ENCODE measurements at places on chromosomes 2 and 18. TPM values are rescaled to one million over a fixed set of nuclear protein-coding genes. Genes with fewer than 3 reads are reported as not detected.

DNA sequence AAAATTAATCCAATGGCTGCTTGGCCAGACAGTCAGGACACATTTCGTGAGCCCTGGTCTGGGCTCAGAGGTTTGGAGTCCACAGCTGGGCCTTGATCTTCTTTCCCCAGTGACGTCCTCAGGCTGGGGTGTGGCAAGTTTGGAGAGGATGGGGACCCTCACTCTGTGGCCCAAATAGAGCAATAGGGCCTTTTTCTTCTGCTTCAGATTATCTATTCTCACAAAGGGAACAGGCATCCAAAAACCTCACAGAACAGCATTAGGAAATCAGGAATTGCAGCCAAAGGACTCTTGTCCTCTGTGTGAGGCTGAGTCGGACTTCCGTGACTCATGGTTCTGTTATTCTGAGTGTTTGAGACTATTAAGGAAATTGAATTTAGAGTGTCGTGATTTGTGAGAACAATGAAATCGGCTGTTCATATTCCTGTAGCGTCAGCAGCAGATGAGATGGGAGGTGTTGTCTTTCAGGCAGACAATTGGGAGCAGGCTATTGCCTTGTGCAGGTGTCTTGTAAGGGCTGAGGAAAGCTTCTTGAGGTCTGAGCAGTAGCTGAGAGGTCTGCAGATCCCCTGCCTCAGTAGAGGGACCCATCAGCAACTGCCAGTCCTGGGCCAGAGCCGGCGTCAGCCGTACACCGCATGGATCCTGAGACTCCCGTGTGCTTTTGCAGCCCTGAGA is 113.8 kb downstream of the SH3RF3 start:
- DNase-seq, result no peak

UPP2 gene
- total RNA-seq, result not detected

GRCh38 chr2:188727846-188728245 is 246.3 kb upstream of the COL3A1 start:
- no peak for DNase-seq

- DNase-seq, result no peak
These were observed 13.9 kb upstream of the SMCHD1 start for GRCh38 chr18:2641638-2642037.

- no peak for DNase-seq
These were observed 87.3 kb upstream of the RMDN2 start for GRCh38 chr2:37837628-37838328.

ADNP2 gene
- 17.4 TPM for total RNA-seq

GRCh38 chr2:164697688-164698461 is 76.6 kb upstream of the GRB14 start:
- no peak for DNase-seq

ST8SIA5 gene
- not detected for total RNA-seq

CYBRD1 gene
- 0.85 TPM for total RNA-seq

GRCh38 chr18:37560003-37560402 is 5.6 kb downstream of the CELF4 start:
- DNase-seq, result no peak

LIMS2 gene
- total RNA-seq, result 10.3 TPM

DNA sequence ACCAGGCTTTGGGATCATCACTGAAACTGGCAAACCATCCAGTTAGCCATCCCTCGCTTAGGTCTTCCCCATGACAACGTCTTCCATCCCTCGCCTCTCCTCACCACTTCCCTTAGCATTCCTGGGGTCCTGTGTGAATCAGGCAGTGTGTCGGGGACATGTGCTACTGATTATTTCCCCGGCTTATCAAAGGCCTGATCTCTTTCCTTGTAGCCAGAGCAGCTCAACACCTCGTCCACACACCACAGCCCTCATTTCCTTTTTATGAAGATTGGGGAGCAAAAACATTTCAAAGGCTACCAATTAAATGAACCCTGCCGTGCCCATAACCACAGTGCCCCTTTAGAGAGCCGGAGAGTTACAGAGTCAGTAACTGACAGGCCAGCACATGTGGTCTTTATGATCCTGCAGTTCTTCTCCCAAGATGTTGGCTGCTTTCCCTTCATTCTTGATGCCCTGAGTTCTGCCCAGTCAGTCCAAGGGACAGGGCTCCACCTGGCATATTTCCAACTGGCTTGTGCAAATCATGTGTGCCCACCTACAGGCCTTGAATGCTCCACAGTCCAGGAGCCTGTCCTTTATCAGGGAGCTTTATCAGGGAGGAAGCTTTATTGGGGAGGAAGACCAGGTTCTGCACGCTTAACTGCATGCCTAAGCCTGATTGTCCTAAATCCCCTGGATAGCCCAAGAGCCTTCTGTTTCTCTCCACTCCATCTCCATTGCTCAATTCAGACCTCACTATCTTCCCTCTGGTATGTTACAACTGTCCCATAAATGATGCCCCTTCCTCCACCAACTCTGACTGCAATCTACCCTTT is 343.1 kb downstream of the CYRIA start:
- no peak for DNase-seq

HOXD13 gene
- not detected for total RNA-seq

RAMP1 gene
- total RNA-seq, result 1.1 TPM

DNA sequence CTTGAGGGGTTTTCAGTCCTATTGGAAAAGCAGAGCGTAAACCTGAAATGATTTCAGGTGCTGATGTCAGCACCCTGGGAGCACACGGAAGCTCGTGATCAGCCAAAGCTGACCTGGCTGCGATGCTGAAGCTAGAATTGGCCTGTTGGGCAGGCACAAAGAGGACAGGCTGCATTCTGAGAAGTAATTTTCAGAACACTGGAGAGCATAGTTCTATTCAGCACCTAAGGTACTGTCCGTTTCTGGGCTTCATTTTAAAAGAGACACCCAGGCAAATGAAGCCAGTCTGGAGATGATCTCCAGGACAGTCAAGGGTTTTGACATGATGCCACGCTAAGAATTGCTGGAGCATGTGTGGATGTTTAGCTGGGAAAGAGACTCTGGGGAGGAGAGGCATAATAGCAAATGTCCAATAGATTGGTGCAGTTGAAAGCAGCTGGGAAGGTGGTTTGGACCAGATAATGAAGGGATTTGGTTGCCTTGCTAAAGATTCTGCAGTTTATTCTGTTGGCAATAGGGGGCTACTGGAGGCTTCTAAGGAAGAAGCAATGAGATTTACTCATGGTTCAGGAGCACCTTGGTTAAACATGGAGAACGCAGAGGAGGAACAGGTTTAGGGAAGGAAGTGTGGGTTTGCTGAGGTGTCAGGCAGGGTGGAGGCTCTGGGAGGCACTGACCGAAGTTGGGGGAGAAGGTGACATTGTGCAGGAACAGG is 86.6 kb downstream of the ACOXL start:
- no peak for DNase-seq

GRCh38 chr2:65098741-65099140 is 31.2 kb downstream of the RAB1A start:
- no peak for DNase-seq

DNA sequence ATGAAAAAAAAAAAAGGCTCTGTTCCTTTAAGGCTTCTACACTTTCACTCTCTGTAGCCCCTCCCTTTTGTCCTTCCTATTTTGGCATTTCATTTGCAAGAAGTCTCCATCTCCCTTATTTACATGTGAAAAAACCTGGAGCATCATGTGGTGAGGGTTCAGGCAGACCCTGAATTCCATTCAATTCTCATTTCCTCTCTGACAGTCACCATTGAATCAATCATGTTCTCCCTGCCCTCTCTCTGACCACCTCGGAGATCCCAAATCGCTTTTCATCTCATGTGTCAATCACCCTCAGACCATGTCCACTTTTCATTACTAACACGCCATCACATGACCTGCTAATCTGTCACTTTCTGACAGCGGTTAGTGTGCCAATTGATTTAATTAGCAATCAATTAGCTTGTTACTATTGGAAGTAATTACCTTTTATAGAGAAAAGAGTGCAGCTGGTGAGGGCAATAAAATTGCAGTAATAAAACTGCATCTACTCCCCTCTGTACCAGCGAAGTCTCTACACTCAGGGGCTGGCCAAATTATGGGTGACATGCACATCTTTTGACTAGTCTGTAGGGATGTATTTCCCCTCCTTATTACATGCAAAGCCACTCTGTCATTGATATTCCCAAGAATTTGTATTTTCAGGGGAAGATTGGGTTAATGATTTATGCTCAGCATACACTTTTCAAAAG is 317.4 kb downstream of the EN1 start:
- DNase-seq, result no peak

DNA sequence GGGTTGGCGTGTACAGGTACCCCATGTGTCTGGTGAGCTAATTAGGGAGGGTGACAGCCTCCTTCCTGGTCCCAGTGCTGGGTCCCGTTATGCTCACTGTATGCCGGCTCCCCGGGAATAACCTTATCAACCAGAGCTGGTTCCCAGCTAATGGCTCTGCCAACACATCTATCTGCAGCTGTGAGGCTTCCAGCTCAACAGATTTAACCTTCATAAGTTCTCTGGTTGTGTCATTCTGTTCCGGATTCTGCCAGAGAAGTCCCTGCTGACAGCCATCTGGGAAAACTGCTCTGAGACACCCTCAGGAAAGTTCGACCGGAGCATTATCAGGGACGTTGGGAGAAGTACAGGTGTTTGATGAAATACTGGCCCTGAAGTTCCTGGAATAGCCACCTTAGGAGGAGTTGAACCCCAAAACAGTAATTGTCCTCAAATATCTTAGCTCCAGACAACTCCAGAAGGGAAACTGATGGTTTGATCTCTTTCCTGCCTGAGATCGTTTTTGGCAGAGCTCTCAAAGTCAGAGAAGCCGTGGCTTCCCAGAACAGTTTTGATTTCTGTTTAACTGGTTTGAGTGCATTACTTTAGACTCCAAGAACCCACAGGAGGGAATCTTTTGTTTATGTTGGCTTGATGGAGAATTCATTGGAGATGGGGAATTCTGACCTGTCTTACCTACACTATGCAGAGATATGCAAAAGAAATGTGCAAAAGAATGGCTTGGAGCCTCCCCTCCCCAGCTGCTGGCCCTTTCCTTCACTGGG is 39.4 kb upstream of the TXNDC2 start:
- no peak for DNase-seq

DNA sequence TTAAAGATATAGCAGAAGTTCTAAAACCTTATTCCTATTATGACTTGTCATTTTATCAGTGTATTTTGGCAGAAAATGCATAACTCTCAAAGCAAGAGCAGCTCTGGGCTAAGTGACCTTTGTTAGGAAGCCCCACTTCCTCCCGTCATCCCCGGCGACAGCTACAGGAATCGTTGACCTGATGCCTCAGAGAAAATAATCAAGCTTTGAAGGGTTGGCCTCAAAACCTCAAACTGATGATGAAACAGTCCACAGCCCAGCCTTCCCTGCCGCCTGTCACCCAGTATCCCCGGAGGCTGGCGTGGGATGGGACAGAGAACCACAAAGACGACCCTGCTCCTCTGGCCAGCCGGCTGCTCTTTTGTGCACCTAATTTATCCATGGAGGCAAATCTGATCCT is 65.3 kb downstream of the KCNF1 start:
- no peak for DNase-seq

LONRF2 gene
- total RNA-seq, result 0.30 TPM

DNA sequence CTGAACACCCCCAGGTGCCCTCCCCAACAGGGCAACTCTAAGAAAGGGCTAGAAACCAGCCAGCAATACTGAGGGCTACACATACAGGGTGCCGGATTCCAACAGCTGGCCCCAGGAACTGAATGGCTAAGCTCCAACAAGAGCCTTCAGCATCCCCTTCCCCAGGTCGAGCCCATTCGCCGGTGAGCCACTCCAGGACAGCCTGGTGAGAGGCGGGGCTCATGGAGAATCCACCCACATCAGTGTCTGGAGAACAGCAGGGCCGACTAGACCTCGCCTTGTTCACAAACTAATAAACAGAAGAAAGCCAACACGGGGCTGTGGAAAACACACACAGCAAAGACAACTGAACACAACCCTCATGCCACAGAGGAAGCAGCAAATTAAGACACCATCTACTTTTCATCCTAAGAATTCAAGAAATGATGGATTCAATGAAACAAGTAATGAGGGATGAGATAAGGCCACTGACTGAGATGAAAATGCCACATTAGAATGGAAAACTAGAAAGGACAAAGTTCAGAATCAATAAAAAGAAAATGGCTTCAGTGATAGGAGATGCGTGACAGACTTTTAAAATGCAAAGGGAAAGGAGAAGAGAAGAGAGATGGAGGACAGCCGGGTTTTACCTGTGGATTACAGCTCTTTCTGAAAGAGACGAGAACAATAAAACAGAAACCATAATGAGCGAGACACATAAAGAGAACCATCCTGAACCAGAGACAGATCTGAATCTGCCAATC is 8.2 kb downstream of the PER2 start:
- DNase-seq, result no peak
